ENCODE measurements at places on chromosomes 2 and 18.
A peak's percentile ranks its signal among the peaks of the same experiment; 100 is the strongest.

GRCh38 chr2:150403457-150403856 lies 84.0 kb downstream of the RND3 start:
- no peak for DNase-seq

- no peak for DNase-seq
These were observed 8.2 kb downstream of the SERPINB7 start for GRCh38 chr18:63783394-63783793.

DNA sequence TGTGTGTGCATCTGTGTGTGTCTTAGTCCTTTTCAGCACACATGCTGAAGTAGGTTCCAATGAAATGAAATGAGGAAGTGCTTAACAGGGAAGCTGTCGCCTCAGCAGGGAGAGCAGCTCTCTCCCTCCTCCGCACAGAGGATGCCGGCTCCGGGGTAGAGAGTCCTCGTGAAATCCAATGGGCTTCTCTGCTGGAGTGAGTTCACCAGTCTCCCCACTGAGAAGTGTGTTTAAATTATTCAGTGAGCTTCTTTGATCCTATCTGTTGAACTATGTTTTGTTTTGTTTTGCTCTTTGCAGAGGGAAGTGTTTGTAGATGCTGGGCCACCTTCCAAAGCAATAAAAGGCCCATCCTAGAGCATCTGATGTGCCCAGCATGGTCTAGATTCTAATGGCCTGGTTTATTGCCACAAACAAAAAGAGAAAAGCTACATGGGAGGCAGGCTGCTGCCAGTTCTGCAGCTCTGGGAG lies 6.7 kb downstream of the PPP1R7 start:
- no peak for DNase-seq

DNA sequence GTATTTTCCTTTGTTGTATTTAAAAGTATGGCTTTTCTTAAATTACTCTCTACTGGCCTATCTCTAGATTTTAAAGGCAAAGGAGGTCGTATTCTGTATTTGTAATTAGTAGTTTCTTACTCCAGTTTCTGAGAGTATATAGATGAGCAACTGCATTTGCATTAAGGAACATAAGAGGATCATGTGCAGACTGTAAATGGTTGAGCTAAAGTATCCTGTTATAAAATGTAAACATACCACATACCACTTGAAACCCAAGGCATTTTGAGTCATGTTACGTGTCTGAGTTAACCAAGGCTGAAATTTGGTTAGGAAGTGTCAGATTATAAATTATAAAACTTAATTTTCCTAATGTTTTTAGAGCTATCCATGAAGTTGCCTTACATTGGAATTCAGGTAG lies 76.3 kb downstream of the GPD2 start:
- no peak for DNase-seq

DNA sequence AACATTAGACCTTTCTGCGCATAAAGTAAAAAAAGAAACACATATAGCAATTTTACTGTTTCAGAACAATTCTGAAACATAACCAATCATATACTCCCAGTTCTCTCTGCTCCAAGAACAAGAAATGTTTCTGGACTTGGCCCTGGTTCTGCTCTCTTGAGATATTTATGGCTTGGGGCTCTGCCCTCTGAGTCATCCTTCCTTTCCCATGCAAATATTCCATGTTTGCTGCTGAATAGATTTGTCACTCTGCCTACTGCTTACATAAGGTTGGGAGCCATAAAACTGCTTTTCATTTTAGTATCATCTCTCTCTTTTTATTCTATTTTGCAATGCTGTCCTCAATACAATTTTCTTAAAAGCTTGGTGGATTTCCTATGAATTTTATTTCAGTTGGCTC lies 499.6 kb upstream of the ACVR2A start:
- DNase-seq, result peak; percentile 57

- no peak for DNase-seq
These were observed 445.8 kb upstream of the RGPD4 start for GRCh38 chr2:107380912-107381311.

DNA sequence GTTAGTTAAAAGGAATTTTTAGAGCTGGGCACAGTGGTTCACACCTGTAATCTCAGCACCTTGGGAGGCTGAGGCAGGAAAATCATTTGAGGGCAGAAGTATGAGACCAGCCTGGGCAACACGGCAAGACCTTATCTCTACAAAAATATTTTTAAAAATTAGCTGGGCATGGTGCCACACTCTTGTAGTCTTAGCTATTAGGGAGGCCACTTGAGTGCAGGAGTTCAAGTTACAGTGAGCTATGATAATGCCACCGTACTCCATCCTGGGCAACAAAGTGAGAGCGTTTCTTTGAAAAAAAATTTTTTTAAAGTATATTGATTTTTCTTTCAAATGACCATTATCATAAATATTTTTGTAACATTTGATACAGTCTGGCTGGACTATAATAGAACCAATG lies 93.6 kb upstream of the FAM117B start:
- no peak for DNase-seq

- DNase-seq, result no peak
These were observed 87.8 kb downstream of the LYPD1 start for GRCh38 chr2:132581991-132582738.

GRCh38 chr2:113890253-113891235 lies 655 bp downstream of the ACTR3 start:
- DNase-seq, result peak; percentile 34

DNA sequence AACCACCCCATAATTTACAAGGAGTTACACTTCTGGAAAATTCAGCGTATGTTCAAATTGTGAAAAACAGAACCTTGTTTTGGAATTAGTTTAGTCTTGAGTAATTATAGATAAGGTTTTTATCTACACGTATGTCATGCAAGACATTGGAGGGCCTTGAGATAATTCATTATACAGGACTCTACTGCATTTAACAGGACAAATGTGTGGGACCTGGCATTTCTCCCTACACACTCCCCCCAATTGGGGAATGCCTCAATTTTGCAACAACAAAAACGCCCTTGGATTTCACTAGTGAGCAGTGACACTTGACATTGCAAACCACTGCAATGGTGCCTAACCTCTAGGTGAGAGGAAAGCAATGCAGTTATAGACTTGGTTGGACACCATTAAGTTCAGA lies 11.4 kb downstream of the SLC1A4 start:
- no peak for DNase-seq

- DNase-seq, result no peak
These were observed 57.9 kb downstream of the NCK2 start for GRCh38 chr2:105802587-105802986.

- DNase-seq, result peak; percentile 38
These were observed 39.4 kb upstream of the PKDCC start for GRCh38 chr2:42008241-42008921.

DNA sequence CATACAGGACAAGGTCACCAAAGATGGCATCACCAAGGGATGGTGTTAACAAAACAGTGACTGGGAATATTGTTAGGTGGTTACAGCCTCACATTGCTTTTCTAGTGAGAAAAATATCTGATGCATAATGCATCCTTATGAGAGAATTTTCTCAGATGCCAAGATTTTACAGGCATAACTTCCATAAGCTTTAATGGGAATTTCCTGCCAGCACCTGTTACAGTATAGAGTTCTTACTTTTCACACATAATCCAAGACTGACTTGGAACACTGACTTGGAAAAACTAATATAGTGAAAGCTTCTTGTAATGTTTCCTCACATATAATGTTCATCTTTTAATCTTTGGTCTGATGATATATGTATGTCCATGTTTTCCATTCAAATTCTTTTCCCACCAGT lies 402.8 kb downstream of the ARHGAP15 start:
- DNase-seq, result no peak

DNA sequence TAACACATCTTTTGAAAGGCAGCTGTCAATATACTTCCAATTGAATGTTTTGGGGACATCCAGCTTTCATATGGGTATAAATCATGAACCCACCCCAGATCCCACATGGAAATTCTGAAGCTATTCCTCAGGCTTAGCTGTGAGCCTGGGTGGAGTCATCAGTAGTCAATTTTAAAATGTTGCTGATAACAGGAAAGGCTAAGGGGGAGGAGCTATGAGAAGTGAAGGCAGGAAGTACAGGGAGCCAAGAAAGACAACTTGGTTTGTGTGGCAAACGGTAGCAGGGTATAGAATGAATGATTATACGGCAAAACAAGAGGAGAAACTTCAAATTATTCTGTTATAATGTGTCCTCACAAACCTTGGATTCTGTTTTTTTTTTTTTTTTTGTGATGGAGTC lies 108.6 kb downstream of the QPCT start:
- DNase-seq, result no peak

- no peak for DNase-seq
These were observed 72.4 kb upstream of the NPAS2 start for GRCh38 chr2:100747551-100747950.

GRCh38 chr18:70250781-70251180 lies 38.1 kb upstream of the SOCS6 start:
- no peak for DNase-seq

DNA sequence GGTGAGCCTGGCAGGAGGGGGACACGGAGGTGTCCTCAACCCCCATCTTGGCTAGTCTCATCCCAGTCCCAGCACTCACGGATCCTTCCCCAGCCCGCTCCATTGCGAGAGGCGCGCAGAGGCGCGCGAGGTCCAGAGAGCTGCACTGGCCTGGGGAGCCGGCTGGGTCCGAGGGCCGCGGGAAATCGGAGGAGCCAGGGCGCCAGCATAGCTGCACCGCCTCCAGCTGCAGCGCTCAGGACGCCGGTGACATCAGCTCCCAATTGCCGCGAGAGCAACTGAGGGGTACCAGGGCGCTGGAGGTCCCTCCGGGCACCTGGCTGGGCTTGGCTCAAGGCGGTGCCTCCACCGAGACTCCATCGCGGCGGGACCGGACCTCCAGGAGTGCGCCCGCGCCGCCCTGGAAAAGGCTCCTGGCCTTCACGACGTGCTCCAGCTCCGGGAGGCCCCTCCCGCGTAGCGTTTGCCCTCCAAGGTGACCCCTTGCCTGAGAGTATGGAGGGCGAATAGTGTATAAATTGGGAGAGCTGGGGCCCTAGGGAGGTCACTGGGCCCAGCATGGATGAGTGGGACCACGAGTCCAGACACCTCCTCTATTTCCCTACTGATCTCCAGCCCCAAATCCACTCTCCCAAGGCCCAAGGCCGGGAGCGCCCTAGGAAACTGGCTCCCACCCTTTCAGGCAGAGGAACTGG lies 5.5 kb downstream of the RTKN start:
- DNase-seq, result no peak

DNA sequence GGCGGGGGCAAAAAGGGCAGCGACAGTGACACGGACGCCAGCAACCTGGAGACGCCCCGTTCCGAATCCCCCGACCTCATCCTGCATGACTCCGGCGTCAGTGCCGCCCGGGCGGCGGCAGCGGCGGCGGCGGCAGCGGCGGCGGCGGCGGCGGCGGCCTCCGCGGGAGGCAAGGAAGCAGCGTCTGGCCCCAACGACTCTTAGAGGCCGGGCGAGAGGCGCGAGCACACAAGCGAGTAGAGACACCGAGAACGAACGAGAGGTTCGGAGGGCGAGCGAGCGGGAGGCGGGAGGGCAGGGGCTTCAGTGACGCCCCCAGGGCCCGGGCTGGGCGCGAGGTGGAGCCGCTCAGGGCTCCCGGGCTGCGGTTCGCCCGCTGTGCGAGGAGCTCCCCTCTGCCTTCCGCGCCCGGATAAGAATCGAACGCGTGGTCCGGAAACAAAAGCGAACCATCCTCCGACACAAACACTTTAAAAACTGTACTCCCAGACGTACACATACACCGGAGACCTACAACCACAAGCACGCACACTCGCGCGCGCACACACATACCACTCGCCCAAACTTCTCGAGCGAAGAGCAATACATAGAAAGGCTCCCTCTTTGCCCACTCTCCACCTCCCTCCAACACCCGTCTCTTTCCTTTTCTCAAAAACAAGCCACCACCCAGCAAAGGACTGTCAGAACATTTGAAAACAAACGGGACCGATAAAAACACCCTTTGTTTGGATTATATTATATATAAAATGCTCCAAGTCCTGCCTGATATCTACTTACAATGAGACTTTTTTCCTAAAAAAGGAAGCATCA lies 2.8 kb downstream of the SP9 start:
- no peak for DNase-seq

DNA sequence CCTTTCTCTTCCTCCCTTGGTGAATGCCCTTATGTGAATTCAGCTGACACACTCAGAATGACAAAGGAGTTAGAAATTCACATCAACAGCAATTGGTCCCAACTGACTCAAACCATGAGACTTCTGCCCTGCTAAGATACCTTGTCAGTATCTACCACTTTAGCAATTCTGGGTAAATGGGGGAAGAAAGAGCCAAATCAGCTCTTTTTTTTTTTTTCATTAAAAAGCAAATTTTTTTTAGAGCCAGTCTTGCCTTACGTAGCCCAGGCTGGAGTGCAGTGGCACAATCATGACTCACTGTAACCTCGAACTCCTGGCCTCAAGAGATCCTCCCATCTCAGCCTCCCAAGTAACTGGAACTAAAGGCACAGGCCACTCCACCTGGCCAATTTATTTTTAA lies 1.7 kb upstream of the PPP4R1 start:
- peak; percentile 16 for DNase-seq

DNA sequence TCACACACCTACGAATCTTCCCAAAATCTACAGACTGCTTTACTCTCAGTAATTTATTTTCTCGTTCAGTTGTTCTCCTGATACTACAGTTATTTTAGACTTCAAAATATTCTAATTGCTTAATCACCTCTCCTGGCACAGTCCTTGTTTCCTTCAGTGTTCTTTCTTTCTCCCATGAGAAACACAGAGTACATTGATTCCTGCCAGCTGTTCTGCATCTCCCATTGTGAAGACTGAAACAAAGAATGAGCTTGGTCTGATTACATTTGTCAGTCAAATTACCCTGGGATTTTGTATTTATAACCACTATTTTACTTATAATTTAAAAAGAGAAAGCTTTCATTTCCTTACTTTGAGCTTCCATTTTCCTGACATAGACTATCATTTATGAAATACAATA lies 63.9 kb upstream of the TANK start:
- DNase-seq, result no peak

GRCh38 chr2:142220901-142221300 lies 90.1 kb upstream of the LRP1B start:
- DNase-seq, result no peak

DNA sequence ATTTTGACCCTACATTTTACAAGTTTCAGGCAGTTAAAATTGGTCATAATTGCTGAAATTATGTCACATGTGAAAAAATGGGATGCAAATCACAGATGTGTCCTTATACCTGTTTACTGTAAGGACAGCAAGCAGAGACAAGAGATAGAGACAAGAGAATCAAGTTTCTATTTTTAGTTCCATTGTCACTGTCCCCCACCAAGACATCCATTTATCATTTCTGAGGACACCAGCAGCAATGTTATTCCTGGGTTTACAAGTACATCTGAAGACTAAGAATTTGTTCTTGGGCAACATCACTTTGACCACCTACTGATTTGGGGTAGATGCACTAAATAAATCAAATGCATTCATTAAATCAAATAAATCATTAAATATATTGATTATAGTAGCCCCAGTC lies 1111.7 kb downstream of the DPP10 start:
- DNase-seq, result no peak

DNA sequence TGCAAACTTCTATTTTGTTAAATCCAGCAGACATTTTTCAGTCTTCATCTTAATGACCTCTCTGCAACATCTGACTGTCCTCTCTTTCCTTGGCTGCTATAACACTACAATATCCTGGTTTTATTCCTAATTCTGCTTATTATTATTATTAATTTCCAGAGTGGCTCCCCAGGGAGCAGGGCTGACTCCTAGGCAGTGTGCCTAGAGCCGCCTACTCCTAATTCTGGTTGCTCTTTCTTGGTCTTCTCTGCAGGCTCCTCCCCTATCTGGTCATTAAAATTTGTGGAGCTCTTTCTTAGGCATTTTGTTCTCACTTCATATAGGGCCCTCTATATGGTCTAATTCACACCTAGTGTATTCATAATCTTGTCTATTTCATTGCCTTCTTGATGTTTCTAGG lies 10.8 kb downstream of the LOXL3 start:
- no peak for DNase-seq

Measured in AG20443 (cell line).